NCI-H1105 treated with DMSO at 0.1 percent for 48 hours (cell line): ENCODE measurements at places on chromosomes 5 and 9.

- peak; percentile 61 for DNase-seq
These were observed 64.7 kb upstream of the SPOCK1 start for GRCh38 chr5:137563646-137564397.

DNA sequence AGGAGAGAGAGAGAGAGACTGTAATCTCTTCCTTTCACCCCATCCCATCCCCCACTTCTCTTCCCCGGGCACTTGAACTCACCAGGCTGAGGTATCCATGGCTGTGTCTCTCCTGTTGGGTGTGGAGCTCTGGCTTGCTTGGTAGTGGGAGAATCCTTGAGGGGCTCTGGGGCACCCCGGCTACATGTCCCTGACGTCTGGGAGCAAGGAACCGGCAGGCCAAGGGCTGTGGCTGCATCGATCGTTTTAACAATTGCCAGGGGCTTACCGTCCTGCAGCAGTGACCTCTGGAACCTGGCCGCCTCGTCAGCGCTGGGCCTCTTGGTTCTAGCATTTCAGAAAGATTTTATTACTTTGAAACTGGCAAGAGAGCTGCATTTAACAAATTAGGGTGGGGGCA is 30.0 kb downstream of the FGF18 start:
- DNase-seq, result no peak

DNA sequence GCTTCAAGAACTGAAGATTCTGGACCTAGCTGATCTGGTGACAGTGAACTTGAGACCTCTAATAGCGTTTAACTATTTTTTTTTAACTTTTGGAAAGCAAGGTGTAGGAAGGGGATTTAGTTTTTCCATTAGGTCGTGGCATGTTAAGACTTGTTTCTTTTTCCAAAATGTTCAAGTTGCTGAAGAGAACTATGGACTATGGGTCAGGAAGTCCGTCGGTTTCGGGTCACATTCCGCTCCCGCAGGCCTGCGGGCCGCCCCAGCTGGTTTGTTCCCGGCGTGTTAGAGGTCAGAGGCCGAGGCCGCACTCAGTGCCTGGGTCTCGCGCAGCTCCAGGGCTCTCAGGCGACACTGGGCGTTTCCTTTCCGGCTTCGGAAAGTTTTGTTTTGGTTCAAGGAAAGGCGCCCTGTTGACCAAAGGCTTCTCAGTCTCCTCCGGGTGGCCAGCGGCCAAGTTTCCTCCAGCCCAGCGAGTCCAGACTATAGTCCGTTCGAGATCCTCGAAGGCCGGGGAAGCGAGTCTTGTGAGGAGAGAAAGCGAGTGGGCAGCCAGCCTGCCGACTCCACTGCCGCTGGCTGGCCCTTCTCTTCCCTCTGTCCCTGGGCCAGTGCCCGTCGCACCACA is 586 bp upstream of the FCHO2 start:
- peak; percentile 22 for DNase-seq

- no peak for DNase-seq
These were observed 4.9 kb upstream of the IFNB1 start for GRCh38 chr9:21082671-21083070.

DNA sequence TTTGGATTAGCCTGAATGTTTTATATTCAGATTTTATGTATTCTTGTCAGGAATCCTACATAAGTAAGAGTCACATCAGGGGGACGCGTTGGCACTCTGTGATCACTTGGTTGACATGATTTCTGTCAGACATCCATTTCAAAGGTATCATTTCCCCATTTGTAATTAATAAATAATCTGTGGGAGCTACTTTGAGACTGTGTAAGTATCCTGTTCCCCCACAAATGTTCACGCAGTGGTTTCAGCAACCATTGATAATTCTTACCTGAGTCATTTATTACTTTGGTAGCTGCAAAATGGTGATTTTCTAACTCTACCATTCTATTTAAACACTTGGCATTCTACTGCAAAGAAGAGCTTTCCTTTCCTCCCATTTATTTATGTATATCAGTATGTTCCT is 56.9 kb upstream of the TBC1D2 start:
- DNase-seq, result no peak

- no peak for DNase-seq
These were observed 363.3 kb downstream of the KDM4C start for GRCh38 chr9:7121055-7121454.

DNA sequence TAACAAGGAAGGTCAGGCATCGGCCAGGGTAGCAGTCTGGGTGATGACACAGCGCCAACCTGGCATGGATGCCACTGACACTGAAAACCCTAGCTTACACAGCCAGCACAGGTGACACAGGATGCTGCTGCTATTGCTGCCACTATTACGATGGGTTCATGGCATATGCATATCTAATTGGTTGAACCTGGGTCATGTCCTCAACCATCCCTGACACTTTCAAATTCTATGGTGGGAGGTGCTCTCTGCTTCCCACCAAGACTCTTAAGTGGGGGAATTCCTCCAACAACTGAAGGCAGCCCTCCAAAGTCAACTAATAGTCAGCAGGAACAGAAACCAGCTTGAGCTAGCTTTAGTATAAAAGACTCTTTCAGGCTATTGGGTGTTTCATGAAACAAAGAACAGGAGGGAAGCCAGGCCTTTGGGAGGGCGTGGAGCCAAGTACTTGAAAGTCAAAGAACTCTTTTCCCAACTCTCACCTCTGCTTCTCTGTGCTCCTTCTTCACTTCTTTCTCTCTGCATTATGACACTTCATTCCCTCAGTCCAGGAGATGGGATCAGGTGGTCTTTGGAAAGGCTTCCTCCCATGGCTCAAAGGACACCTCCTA is 21.3 kb downstream of the PTTG1 start:
- DNase-seq, result no peak

DNA sequence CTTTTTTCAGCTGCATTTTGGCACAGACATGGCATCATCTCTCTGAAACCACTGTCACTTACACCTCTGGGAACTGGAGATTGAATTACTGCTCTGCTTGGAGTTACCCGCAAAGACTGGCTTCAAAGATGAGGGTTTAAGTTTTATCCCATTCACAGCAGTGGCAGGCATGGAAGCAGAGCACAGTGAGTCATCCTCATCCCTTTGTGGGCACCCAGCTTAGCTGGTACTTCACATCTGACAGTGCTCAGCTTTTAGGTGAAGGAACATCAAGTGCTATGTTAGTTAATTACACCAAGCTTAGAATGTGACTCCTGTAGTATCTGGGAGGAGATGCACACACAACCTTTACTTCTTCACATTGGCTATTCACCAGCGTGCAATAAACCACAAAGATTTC is 24.8 kb upstream of the ALDH1A1 start:
- DNase-seq, result no peak

DNA sequence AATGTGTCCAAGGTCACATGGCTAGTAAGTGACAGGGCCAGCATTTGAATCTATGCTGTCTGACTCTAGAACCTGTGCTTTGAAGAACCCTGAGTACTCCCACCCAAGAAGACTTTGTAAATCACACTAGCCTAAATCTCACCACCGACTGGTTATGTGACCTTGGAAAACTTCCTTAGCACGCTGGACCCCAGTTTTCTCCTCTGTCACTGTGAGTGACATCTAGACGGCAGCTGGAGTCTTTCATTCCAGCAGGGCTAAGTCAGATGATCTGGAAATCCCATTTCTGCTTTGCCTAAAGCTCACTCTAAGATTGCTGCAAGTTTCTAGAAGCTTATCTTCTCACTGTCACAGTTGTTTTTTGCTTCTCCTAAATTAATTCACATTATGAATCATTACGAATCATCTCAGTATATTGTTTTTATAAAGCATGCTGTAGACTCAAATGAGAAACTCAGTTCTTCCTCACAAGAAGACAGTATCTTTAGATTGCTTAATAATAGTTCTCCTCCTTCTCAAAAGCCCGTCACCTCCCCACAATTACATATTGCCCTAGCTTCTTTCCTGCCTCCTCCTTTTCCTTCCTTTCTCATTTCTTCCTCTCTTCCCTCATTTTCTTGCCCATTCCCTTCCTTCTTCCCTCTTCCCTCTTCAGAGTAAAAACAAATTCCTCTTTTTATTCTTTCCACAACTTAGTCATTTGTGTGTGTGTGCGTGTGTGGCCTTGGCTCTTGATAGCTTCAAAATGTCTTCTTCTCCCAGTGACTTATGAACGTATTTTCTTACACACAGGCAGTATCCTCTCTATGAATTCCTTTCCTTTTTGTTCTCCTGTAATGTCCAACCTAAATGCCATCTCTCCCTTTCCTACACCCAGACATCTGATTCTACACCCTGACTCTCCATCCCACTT is 16.8 kb downstream of the ALDOB start:
- no peak for DNase-seq

DNA sequence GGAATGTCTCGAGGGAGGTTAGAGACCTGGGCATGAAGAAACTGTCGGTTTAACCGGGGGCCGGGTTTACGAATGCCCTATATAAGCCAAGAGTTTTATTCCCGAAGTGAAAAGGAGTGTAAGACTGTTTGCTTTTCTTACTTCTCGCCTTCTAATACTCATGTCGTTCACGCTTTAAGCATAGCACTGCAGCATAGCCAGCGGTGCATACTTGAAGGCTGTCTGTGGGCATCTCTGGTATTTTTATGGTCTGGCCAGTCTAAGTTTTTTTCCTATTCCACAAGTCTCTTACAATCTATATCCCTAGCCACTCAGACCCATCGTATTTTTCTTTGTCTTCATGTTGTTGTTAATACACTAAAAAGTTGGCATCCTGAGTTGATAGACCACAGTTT is 1.2 kb downstream of the UHRF2 start:
- DNase-seq, result no peak

DNA sequence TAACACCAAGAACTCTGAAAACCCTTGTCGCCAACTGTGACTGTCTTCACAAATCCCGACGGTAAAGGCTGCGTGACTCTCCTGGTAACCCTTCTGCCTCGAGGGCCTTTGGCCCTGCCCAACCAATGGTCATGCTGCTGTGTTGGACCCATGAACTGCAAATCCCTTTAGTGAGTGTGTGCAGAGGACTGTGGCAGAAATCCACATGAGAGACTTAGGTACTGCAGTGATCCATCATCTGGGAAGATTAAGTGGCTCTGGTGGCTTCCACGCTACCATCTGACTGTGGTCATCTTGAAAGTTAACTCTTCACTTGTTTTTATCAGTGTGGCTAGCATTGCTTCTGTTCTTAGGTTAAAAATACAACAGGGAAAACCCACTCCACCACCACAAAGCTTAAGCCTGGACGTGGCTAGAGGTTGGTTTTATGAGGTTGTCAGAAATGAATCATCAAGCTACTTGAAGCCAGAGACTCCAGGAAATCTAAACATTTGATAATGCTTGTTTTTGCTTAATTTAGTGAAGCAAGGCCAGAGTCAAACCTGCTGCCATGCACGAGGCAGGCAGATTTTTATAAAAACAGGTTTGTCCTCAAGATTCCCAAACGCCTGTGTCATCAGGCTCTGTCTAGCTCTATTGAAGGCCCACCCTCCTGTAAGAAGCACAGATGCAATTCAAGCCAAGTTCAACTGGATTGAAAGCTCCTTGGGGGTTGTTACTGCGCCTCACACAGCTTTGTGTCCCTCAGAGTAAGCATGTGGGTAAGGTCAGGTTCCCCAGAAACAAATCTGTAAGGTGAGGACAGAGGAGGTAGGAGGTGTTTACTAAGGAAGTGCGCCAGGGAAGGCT is 52.7 kb upstream of the ERCC6L2 start:
- no peak for DNase-seq

DNA sequence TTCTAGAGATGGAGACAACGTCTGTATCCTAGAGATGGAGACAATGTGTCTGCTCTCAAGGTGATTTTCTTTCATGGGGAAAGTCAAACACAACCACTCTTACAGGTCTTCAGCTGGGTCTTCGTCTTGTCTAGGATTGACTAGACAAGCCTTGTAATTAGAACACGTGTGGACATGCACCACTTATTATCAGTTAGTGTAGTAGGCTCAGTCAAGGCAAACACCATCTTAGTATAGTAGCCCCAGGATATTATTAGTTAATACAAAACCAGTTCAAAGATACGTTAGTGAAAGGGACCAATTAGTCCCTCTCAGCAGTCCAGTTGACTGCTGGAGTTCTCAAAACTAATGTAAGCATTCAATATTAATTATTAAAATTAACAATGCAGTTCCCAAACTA is 15.1 kb upstream of the CCL28 start:
- DNase-seq, result no peak

- DNase-seq, result peak; percentile 50
These were observed at the start of gene SV2C for GRCh38 chr5:76082772-76083554. TSS of gene SV2C (plus strand) at chr5:76083383. CDS start at chr5:76131751, 48,368 bp downstream.

- no peak for DNase-seq
These were observed 1931.0 kb downstream of the EFNA5 start for GRCh38 chr5:105739732-105740131.
